ENCODE measurements at places on chromosomes 6 and 20.

DNA sequence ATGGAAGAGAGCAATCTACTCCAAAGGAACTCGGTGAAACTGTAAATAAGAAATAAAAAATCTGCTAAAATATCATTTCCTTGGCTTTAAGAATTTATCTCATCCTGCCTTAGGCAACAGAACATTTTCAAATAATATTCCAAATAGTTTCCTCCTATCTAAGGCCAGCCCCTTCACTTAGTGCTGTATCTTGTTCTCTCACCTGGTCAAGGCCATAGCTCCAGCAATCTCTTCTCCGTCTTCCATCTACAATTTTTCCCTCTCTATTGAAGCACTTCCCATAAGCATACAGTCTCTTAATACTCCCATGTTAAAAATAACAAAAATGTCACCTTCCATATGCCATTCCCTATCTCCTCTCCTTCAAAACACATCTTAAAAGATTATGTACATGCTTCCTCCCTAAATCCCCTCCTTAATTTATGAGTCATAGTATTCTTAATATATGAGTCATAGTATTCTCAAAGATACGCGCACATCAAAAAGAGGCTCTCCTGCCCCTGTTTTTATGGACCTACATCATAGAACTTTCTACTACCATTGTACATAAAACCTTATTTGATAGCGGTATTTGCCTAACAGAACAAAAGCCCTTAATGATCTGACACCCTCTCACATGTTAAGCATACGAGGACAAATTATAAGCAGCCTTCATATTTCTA is 146.9 kb downstream of the PDE10A start:
- DNase-seq = no peak

GRCh38 chr6:169132352-169132940 is 121.2 kb downstream of the THBS2 start:
- DNase-seq = no peak

DNA sequence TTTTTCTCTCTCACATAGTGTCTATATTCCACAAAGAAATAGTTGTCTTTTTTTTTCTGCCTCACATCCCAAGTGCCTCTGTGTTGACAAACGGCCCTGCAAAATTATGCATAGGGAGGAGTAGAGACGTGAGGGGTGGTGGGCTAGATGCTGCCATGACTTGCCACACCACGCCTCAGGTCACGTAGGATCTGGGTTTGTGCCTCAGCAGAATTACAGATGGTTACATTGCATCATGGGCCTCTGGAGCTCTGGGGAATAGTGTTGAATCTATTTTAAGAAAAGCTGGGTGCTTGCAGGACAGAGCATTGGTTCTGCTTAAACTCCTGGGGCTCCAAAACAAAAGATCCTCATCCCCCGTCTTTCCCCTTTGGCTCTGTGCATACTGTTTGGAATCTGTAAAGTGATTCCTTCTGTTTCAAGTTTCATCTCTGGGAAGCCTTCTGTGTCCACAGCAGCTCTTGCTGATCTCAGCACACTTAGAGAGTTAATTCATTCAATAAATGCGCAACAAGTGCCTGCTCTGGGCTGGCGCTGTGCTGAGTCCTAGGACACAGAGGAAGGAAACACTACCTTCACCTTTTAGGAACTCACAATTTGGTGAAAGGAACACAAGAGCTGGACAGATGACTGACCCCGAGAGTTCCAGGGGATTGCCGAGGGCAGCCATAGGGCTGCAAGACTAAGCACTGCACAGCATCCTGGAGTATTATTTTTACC is 2.4 kb downstream of the FANCE start:
- no peak for DNase-seq

GRCh38 chr6:72206606-72207005 is 320.3 kb downstream of the RIMS1 start:
- no peak for DNase-seq

DNA sequence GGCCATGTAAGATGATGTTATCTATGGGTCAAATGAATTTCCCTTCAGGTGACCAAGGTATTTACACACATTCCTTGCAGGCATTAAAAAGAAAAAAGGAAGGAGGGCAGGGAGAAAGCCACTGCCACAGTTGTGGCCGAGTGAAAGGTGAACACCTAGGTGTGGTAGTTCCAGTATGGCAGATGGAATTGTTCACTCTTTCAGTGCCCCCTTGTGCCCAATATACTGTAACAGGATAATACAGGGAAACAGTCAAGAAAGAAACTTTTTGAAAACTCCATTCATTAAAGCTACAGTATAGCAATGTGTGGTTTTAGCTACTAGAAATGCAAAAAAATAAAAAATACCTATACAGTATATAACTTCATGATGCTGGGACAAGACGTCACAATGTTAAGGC is 52.1 kb downstream of the BMP2 start:
- DNase-seq = peak; percentile 23

GRCh38 chr6:4180652-4181255 is 45.4 kb upstream of the ECI2 start:
- DNase-seq = no peak

- DNase-seq = no peak
Observed at GRCh38 chr20:51959066-51959542, 156.8 kb upstream of the SALL4 start.

DNA sequence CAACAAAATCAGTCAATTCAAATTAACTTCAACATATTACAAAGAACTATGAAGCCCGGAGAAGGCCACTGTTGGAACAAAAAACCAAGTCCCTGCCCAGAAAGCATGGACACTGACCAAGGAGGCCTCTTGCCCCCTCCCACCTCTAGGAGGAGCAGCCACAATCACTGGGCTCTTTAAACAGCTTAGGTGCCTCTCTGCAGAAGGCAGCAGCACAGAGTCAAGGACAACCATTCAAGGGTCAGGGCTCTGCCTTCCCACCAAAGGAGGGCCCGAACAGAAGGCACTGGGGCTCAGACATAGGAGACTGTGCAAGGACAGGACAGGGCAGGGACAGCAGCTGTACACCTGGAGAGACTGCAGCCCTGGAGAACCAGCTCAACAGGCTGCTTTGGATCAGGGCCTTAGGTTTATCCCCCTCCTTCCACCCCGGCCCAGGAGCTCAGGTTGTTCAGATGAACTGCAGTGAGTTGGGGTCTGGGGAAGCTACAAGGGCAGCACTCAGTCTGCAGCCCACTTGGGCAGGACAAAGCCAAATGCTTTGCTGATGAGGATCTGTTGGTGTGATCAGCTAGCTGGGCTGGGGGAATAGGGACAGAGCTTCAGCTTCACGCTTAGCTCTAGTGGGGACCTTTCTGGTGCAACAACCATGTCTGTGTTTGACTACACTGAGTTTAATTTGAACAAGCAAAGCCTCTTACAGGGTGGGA is 17.8 kb downstream of the TOMM34 start:
- DNase-seq = no peak

DNA sequence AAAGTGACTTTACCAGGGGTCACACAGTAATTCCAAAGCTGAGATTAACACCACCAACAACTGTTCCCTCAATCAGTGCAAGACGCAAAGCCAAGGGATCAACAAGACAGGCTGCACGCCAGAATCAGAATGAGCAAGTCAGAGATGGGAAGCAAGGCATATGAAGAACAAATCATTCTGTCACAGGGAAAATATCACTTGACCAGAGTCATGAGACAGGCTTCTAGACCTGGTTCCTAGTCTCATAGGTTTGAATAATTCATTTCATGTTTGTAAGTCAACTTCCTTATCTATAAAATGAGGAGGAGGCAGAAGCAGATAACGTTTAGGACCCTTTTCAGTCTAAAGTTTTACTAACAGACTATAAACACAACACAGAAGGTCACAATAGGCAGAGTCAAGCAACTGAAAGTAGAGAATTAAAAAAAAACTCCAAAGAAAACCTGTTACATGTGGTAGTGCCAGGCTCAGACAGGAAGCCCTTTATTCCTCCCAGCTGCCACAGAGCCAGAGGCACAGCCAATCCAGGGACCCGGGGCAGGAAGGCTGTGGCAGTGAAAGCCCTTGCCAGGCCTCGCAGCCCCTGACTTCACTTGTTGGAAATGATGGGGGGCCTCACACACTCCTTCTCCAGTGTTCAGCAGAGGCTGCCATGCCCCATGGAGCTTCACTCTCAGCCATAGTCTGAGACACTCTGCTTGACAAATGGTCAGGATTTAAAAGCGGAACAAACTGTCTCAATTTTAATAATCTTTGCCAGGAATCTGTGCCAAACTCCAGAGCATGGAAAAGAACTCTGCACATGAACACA is 29.2 kb upstream of the DST start:
- peak; percentile 13 for DNase-seq

DNA sequence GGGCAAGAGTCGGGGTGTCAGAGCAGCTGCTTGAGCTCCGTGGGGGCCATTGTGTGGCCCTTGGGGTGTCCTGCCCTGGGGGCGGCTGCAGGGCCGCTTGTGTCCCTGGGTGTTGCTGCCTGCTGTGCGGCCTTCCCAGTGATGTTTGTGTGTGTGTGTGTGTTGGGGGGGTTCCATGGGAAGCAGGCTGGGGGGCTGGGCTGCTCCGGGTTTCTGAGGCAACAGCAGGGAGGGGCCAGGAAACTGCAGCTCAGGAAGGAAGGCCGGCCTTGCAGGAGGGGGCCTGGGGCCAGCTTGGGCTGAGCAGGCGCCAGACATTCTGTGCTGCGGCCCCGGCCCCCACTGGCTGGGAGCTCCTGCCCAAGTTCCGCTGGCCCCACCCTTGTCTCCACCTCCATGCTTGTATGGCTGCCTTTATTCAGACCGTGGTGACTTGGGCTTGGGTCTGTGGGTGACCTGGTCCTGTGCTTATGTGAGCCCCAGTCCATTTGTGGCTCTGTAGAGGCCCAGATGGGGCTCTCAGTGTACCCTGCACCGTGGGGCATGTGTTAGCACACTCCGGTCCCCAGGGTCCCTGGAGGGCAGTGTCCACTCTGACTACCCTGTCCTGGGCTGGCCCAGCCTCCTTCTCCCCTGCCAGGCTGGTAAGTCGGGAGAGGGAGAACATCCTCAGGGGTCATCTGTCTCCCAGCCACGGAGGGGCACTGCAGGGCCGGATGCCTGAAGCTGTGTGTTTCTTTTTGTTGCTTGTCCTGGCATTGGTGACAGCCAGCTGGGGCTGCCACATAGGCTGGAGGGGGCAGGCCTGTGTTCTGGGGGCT is 4.6 kb upstream of the SOX18 start:
- DNase-seq = no peak

DNA sequence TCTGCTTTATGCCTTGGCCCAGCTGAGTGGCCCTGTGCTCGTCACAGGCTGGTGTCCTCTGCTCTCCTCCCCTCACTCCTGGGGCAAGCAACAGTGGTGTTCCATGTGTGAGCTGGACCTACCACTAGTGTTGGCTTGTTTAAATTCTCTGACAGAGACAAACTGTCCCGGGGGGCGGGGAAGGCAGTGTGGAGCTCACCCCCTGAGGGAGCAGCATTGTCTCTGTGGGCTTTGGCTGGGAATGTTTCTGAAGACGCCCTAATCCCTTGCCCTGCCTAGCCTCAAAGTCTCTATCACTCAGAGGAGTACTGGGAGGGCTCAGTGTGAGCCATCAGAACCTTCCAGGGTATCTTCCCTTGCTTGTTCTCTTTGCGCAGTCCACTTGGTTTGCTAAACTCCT is 5.2 kb upstream of the VEGFA start:
- no peak for DNase-seq

- no peak for DNase-seq
Observed at GRCh38 chr6:33840048-33840926, 36.5 kb upstream of the MLN start.

DNA sequence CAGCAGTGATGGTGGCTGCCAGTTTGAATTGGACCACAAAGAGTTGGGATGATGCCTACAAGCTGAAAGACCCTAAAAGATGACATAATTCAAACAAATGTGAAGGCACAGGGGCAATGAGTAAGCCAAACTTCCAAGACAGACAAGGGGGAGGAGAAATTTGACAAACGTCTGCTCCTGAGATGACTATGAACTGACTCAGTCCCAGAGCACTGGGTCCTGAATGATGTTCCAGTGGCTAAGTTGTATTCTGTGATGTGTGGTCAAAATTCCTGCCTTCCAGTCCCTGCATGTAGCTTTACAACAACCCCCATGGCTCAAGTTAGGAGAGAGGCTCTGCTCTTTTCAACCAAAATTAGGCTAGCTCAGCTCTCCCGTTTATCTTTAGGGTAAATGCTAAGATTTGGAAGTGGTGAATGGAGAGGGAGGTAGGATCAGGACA is 86.1 kb upstream of the SIRPA start:
- DNase-seq = no peak

GRCh38 chr6:47477497-47478232 is at the start of gene CD2AP:
Gene CD2AP (plus strand): TSS chr6:47477789. CDS start chr6:47478245, 456 bp downstream.
- DNase-seq = peak; percentile 92

DNA sequence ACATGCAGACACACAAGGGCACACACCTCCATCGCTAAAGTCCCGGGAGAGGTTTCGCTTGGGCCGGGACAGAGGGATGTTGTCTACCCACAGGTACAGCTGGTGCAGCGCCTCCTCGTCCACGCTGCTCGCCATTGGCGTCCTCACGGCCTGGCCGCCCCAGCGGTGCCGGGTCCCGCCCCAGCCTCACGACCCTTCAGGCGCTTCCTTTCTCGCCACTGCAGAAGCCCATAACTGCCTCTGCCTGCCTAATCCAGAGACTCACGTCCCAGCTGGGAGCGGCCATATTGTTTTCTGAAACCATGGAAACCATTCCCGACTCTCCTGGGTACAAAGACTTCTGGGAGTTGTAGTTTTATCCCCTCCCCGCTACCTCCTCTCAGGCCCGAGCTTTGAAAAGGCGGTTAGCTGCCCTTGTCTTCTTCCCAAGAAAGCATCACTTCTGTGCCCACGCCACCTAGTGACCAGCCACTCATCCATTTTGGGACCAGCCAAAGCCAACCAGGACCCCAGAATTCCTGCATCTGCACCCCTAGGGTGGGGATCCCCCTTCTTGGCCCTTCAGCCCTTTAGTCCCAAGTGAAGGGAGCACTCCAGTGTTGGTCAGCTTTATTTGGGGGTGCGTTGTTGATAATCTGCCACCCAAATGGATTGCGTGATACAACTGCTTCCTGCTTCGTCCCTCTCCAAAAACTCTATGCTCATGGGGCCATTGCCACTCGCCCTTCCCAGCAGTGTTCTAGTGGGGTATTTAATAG is at the start of gene SPEF1:
Gene SPEF1 (minus strand): TSS at position 296 of the 758 bp plus-strand sequence. CDS start 161 bp downstream, at position 135.
- peak; percentile 90 for DNase-seq

- DNase-seq = peak; percentile 11
Observed at GRCh38 chr6:30612213-30612612, 4.8 kb downstream of the PPP1R10 start.

DNA sequence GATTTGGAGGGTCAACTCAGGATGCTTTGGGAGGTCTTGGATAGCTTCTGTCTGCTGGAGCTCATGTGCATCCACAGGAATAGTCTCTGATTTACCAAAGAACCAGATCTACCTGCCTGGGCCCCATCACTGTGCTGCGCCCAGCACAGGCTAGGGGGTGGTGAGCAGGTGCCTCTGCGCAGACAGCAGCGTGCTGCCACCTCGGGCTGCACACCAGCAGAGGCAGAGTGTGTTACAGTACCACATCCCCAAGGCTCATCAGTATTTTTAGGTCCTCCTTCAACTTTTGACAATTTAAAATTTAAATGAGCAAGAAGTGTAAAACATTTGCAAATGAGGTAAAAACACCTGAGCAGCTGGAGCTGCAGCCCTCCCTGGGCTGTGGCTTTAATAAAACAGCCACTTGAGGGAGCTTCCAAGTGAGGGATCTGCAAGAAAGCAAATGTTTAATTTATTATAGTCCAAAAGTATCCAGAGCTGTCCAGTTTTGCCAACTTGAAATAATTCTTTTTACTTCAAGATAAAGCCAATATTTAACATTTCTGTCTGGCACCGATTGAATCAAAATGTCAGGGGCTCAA is 324.9 kb downstream of the ZFAND3 start:
- DNase-seq = no peak

GRCh38 chr20:6629564-6629963 is 137.9 kb upstream of the BMP2 start:
- no peak for DNase-seq

Measured in NCI-H2081 (cell line).